ENCODE measurements at places on chromosomes 7 and 10.

GRCh38 chr7:11911900-11912299 lies 79.9 kb upstream of the THSD7A start:
- no peak for DNase-seq

DNA sequence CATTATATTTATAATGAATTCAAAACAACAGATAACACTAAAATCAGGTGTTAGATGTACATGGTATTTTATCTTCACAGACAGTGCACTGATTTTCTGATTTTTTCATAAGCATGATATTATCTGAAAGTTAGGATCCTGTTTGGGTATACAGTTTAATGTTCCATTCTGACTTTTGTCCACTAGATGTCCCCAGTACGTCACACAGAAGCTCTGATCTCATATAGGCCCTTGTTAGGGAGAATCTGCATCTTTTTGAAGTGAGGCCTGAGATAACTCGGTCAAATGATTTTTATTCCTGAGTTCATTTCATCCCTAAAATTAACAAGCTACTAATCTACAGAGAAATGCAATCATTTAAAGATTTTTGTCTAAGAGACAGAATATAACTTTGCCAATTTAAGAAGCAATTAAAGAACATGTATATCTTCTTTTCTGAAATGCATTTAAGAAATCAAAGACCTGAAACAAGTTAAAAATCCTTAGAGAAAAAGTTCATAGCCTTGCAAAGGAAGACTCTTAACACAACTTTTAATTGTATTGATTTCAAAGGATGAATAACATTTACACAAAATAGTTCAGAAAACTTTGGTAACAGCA lies 72.0 kb upstream of the TES start:
- peak; percentile 38 for DNase-seq

DNA sequence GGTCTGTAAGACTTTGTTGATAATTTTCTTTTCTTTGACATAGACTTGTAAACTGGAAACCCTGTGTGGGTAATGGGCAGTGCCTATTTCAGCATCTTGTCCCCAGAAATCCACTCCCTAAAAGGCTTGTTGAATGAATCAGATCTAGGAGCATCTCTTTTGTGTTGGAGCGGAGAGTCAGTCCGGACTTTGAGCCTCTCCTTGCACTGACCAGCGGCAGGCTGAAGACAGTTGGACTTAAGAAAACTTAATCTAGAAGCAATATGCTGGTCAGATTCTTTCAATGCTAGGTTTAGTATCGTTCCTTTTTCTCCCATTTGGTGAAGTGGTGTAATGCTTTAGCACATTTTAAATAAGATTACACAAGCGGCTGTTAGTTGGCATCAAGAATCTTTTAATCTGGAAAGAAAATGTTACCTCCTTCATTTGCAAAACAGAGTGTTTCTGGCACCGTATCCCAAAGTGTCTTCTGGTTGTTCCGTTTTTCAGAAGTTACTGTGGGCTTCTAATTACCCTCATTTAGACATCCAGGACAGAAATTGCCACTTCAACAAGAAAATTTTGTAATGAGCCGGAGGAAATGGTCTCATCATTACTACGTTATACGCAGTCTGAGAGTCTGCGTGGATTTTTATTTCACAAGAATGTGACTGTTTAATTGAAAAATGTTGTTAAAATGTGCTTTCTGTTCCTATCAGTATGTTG lies 74.7 kb downstream of the CUX1 start:
- no peak for DNase-seq

- DNase-seq, result peak; percentile 65
Measured at GRCh38 chr10:129035052-129035827, 431.8 kb upstream of the MGMT start.

GRCh38 chr10:50579491-50580261 lies 44.1 kb downstream of the SGMS1 start:
- DNase-seq, result no peak

GRCh38 chr7:137642031-137642430 lies 204.7 kb downstream of the DGKI start:
- no peak for DNase-seq

GRCh38 chr7:95619517-95619916 lies 23.2 kb upstream of the PDK4 start:
- DNase-seq, result no peak

- no peak for DNase-seq
Measured at GRCh38 chr7:12746211-12746610, 58.8 kb downstream of the ARL4A start.

DNA sequence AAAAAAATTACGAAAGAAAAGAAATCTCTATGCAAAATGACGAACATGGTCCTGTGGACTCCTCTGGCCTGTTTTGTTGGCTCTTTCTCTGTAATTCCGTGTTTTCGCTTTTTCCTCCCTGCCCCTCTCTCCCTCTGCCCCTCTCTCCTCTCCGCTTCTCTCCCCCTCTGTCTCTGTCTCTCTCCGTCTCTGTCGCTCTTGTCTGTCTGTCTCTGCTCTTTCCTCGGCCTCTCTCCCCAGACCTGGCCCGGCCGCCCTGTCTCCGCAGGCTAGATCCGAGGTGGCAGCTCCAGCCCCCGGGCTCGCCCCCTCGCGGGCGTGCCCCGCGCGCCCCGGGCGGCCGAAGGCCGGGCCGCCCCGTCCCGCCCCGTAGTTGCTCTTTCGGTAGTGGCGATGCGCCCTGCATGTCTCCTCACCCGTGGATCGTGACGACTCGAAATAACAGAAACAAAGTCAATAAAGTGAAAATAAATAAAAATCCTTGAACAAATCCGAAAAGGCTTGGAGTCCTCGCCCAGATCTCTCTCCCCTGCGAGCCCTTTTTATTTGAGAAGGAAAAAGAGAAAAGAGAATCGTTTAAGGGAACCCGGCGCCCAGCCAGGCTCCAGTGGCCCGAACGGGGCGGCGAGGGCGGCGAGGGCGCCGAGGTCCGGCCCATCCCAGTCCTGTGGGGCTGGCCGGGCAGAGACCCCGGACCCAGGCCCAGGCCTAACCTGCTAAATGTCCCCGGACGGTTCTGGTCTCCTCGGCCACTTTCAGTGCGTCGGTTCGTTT lies 83.5 kb upstream of the SLF2 start:
- no peak for DNase-seq

- DNase-seq, result no peak
Measured at GRCh38 chr7:152161171-152161570, 135.7 kb downstream of the GALNT11 start.

DNA sequence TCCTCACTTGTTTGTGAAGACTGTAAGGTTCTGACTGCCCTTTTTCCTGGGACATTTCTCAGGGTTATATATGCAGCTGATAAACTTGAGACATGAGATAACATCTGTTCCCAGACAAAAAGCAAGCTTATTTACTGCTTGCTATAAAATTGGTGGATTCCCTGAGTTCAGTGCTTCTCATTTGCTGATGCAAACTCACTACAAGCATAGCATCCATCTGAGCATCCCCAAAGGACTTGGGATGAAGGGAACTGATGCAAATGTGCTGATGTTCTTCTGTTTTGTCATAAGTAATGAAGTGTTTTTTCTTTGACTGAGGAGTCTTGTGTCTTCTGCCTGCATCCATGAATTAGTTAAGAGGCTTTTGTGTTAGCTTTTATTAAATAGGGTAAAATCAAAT lies 183.2 kb downstream of the ADK start:
- DNase-seq, result no peak

GRCh38 chr7:139004321-139005090 lies 23.3 kb upstream of the KIAA1549 start:
- DNase-seq, result no peak

DNA sequence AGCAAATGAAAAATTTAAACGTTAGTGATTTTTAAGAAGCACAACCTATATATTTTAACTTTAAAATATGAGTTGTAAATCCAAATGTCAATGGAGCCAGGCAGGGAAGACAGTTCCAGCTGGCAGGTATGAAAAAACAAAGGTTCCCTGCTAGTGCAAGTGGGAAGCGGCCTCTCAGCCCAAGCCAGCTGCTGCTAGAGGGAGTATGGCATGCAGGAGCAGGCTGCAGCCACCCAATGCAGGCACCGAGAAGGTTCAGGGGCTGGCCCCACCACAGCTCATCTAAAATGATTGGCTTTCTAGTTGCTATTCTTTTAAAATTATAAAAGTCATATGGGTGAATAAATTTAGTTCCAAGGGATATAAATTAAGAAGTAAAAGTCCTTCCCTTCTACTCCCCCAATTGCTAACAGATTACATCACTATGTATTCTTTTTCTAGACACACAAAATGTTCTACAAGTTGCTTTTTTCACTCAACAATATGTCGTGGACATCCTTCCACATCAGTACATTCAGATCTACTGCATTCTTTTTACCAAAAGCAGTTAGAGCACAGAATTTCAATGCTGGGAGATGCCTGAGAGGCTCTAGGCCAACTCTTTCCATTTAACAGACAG lies 69.3 kb downstream of the SGMS1 start:
- no peak for DNase-seq

- no peak for DNase-seq
Measured at GRCh38 chr7:149210551-149210950, 15.2 kb downstream of the ZNF282 start.

DNA sequence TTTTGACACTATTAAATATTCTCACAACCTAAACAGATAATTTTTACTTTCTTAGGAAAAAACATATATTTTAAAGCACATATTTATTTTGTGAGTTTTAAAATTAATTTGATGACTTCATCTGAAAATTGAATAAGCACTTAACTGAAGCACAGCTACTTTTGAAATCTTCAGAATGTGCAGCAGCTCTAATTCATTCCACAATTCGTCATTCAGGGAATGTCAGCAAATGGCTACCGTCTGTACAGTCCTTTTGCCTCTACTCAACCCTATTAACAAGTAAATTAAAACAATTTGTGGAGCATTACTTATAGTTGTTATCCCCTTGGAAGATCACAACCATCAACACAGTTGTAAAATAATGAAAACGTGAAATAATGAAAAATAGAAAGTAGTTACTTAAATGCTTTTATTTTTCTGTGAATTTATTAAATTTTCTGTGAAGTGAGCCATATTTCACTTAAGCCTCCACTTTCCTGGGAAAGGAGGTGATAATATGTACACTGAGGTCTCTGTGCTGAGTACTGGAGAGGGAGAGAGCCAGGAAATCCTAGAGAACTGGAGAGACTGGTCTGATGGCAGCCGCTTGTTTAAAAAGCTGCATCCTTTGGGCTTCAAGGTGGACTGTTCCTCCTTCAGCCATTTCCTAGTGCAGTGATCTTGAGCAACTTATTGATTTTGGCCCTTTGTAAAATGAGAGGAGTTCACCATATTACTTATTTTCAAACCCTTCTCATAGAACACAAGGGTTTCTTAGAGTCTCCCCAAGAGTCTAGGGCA lies 70.6 kb downstream of the REEP3 start:
- no peak for DNase-seq

GRCh38 chr10:61958805-61959204 lies 57.3 kb downstream of the ARID5B start:
- no peak for DNase-seq

- DNase-seq, result no peak
Measured at GRCh38 chr10:72133517-72133916, 45.2 kb upstream of the SPOCK2 start.

GRCh38 chr10:74084955-74085354 lies 65.7 kb downstream of the AP3M1 start:
- no peak for DNase-seq

- no peak for DNase-seq
Measured at GRCh38 chr10:6101181-6101580, 12.3 kb downstream of the RBM17 start.

DNA sequence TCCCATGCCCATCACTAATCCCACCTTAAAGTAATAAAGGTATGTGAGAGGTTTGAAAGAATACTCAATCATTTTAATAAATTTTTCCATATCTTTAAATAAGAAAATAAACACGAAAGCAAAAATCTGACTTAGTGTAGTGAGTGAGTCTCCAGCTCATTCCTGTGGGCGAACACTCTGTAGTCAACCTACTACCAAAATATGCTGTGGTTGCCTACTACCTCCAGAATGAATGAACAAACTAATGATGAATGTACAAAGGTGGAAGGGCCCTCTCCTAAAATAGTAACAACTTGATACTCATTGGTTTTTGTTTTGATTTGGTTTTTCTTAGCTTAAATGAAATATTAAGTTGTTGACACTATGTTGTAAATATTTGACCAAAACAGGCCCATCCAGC lies 195.5 kb upstream of the HPS1 start:
- DNase-seq, result no peak

DNA sequence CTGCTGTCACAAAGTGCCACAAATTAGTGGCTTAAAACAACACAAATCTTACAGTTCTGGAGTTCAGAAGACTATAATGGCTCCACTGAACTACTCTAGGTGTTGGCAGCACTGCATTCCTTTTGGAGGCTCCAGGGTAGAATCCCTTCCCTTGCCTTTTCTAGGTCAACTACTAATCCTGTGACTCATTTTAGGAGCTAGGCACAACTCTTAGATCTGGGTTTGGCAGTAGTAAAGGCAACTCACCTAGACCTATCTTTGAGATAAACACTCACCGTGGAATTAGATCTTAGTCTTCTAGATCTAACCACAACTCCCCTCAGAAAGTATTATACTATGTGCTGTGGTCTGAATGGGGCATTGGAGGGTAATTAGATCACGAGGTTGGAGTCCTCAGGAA lies 60.4 kb downstream of the ANKIB1 start:
- no peak for DNase-seq

- DNase-seq, result no peak
Measured at GRCh38 chr10:87713707-87714106, 54.0 kb downstream of the PAPSS2 start.

DNA sequence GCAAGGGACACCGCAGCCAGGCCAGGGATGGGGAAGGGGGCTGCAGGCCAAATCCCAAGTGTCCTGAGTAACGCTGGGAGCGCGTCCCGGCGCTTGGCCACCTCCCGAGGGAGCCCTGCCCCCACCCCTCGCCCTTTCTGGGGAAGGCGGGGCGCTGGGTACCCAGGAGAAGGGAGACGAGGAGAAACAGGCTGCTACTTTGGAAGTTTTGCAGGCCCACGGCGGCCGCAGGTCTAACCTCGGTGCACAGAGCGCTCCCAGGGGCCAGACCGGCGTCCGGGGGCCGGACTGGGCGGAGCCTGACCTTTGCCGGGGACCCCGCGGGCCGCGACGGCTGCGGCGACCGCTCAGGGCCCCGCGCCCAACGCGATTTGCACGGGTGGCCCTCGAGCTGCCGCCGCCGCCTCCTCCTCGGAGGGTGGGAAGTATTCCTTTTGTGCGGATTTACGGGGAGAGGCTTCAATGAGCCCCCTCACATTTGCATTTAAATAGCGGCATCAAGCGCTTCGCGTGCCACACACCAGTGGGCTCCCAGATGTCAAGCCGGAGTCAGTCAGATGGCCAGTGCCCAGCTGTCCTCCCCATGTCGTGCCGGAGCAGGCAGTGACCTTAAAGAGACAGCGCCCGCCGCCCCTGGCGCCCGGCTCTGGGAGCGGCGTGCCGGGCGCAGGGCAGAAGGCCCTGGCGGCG lies 3.0 kb upstream of the EBF3 start:
- no peak for DNase-seq

DNA sequence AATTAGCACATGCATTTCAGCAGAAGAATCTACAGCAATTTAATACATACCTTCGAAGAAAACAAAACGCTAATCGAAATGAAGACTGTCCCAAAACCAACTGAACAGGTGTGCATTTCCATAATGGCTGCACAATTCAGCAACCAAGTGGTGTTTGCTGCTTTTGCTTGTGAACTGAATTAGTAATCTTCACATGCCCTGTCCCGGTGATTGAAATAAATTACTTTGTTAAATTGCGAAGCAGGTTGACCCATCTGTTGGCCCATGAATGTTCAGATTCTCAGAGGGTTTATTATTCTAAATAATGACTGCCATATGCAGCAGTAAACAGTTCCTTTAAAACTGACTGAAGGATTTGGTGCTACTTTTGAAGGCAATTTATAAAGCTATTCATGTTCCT lies 445.2 kb upstream of the NFE2L3 start:
- no peak for DNase-seq

- no peak for DNase-seq
Measured at GRCh38 chr7:159280008-159280407, 135.3 kb upstream of the VIPR2 start.

All from immature natural killer cell (primary cell).